Fibroblast of skin of left biceps (primary cell): ENCODE measurements at places on chromosomes 2 and 18.

DNA sequence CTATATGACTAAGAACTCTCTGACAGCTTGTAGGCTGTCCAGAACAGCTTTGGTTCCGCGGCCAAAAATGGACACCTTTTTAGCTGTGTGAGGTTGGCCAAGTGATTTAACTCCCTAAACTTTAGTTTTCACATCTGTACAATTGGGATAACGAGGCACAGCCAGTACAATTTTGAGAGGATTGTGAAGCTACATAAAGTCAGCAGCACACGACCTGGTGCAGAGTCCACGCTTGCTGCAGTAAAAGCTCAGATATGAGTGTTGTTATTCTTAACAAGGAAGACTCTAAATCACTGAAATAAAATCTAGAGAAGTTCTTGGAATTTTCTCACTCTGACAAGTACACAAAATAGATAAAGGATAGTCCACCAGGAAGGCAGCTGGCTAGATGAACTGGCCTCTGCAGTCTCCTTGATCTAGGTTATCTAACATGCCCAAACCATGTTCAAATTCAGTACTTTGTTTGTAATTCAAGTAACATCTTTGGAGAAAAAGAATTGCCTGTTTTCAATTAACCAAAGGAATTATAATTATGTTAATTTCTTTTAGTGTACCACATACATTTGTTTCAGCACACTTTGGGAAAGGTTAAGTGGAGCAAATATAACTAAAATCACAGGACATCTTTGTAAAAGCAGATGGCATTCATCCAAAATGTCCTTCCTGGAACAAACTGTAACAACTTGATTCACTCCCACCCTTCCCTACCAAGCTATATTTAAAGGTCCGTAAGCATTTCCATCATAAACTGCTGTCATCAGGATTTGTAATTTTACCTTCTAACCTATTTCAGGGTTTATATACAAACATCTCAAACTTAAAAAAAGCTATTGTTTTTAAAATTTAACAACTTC lies 201.7 kb upstream of the STK17B start:
- no peak for DNase-seq

DNA sequence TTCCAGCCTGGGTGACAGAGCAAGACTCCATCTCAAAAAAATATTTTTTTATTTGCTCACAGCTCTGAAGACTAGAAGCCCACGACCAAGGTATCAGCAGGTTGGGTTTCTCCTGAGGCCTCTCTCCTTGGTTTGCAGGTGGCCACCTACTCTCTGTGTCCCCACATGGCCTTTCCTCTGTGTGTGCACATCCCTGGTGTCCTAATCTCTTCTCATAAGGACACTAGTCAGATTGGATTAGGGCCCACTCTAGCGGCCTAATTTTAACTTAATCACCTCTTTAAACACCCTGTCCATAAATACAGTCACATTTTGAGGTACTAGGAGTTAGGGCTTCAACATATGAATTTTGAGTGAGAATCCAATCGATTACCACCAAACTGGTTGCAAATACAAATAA lies 2.0 kb upstream of the RAB3GAP1 start:
- no peak for DNase-seq

- DNase-seq = peak; percentile 48
Measured at GRCh38 chr2:16973586-16974286, 308.1 kb upstream of the CYRIA start.

- DNase-seq = peak; percentile 61
Measured at GRCh38 chr2:176774766-176775451, 437.7 kb upstream of the HNRNPA3 start.

DNA sequence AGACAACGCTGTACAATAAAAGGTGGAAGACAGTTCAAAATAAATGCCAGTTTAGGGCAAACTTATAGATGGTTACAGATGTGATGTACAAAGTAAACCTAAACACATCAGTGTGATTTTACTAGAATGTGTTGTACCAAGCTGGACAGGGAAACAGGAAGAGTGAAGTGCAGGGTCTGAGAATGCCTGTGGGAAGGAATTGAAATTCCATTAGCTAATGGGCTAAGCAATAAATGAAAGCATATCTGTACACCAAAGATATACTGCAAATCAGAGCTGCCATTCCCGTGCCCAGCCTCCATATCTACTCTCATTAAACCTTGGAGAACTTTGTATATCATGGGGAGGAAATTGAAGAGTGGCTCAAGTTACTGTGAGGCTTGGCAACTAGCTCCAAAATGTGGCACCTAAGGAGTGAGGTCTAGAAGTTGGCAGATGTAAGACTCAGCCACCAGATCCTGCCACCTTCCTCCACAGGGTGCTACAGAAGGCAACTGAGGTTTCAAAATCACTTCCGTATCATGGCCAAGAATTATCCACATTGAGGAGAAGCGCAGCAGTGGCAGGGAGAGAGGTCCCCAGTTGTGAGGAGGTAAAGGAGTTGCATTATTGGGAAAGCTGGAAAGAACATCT lies 277.8 kb downstream of the TCF4 start:
- DNase-seq = no peak

DNA sequence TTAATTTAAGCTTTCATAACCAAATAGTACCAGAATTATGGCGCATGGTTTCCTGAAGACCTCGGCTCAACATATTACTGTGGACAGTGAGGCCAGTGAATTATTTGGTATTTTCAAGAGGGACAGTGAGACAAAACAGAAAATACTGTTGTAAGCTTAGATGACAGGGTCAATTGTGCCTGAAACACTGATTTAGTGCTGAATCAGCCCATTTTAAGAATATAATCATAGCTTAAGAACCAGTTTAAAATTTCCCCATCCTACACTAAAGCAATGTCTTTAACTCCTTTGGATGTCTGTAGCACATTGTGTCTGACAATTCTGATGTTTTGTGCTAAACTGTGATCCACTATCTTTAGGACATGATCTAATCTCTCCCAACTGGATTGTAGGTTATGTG lies 4.6 kb downstream of the ITGA6 start:
- no peak for DNase-seq

DNA sequence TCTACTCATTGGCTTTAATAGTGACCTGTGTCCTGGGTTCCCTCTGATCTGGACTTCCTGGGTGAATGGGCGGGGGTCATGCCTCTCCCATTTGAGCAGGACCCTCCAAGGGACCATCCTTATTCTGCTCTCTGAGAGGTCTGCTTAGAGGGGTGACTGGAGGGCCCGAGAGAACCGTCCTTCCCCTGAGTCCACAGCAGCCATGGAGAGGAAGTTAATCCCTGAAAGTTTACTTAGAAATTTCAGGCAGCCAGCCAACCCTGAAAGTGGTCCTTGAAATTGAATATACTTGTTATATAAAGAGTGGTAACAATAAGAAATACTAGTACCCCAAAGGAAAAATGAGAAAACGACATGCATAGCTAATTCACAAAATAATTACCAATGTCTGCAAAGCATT lies 226.1 kb downstream of the DYSF start:
- no peak for DNase-seq

GRCh38 chr2:45938649-45939511 lies 287.4 kb downstream of the PRKCE start:
- peak; percentile 62 for DNase-seq
